ENCODE measurements at places on chromosomes 7 and 10.

GRCh38 chr10:7285522-7286322 is 125.1 kb downstream of the SFMBT2 start:
- no peak for DNase-seq

DNA sequence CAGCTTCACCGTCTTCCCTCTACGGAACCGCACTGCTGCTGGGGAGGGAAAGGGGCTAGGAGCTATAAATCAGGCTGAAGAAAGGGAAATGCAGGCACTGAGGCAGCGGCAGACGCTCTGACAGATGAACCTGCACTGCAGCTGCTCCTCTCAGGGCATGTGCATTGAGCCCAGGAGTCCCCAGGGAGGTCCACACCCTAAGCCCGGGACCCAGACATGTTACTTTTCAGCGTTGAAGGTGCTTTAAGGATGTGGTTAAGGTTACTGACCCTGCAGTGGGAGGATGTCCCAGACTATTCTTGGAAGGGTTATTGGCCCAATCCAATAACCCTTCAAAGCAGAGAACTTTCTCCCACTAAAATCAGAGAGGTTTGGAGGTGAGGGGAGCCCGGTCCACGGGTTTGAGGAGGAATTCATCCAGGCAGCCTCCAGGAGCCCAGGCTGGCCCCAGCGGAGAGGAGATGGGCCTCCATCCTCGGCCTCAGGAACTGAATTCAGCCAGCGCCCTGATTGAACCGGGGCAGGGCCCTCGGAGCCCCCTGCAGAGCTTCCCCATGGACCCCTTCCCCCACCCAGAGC is 75.4 kb downstream of the ADARB2 start:
- DNase-seq: no peak

- no peak for DNase-seq
Observed at GRCh38 chr7:149020483-149020882, 7.8 kb downstream of the PDIA4 start.

- no peak for DNase-seq
Observed at GRCh38 chr10:117262291-117262902, 21.5 kb downstream of the SLC18A2 start.

- no peak for DNase-seq
Observed at GRCh38 chr10:70135684-70136083, 3.1 kb upstream of the AIFM2 start.

- no peak for DNase-seq
Observed at GRCh38 chr7:4174016-4174415, 508.1 kb upstream of the FOXK1 start.

- no peak for DNase-seq
Observed at GRCh38 chr7:14505906-14506305, 396.6 kb downstream of the DGKB start.

- no peak for DNase-seq
Observed at GRCh38 chr7:74572301-74572979, 85.1 kb upstream of the GTF2I start.
